ENCODE measurements at places on chromosomes 1 and 21.

GRCh38 chr1:192817246-192817645 lies 8.4 kb downstream of the RGS2 start:
- H3K27ac ChIP-seq = no peak overlapping the region
- DNase-seq = no peak
- peaks cover 5% of the 10 kb centered on the region for H3K36me3 ChIP-seq
- H3K4me1 ChIP-seq = no peaks in the 10 kb centered on the region
- no peak overlapping the region for H3K4me3 ChIP-seq
- H3K27me3 ChIP-seq = peaks cover 3% of the 10 kb centered on the region

DNA sequence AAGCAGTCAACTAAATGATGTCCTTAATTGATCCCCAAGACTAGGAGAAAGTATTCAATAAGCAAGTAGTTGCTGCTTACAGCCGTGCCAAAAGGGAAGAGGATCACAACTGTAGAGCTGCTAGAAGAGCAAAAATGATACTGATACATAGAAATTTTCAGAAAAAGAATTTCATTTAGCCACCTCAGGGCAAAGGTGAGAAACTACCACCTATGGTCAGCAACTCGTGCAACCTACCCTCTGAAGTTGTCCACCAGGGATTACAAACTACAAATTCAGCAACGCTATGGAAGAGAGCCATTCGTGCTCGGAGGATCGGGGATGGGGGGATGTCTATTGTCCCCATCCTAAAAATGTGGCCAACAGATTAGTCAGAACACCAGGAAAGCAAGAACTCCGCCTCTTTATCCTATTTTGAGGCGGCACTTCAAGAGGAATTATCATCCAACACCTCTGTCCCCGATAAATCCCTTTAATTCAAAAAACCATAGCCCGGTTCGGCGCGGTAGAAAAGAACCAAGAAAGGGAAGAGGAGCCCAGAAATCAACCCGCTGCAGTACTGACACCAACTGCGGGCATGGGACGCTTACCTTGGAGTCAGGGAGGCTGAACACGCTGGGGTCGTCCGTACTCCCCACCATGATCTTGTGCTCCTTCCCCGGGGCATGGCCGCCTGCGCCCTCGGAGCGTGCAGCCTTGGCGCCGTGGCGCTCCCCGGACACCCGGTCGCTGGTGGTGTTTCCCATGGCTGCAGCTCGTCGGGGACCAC lies 687 bp downstream of the PRKAB2 start:
- H3K27ac ChIP-seq = peak overlapping the region; percentile 83
- DNase-seq = no peak
- H3K27me3 ChIP-seq = no peaks in the 10 kb centered on the region
- H3K4me1 ChIP-seq = peaks cover 31% of the 10 kb centered on the region
- H3K36me3 ChIP-seq = peaks cover 10% of the 10 kb centered on the region
- H3K4me3 ChIP-seq = peak overlapping the region; percentile 96

- no peak overlapping the region for H3K27ac ChIP-seq
- no peaks in the 10 kb centered on the region for H3K36me3 ChIP-seq
- peaks cover 12% of the 10 kb centered on the region for H3K27me3 ChIP-seq
- H3K4me3 ChIP-seq = no peak overlapping the region
Measured at GRCh38 chr1:162204823-162205155, 135.3 kb downstream of the NOS1AP start.

GRCh38 chr1:206931709-206932108 lies 10.0 kb upstream of the FCMR start:
- DNase-seq = no peak
- peaks cover 29% of the 10 kb centered on the region for H3K4me1 ChIP-seq
- H3K36me3 ChIP-seq = no peaks in the 10 kb centered on the region
- no peak overlapping the region for H3K27ac ChIP-seq
- no peak overlapping the region for H3K4me3 ChIP-seq

DNA sequence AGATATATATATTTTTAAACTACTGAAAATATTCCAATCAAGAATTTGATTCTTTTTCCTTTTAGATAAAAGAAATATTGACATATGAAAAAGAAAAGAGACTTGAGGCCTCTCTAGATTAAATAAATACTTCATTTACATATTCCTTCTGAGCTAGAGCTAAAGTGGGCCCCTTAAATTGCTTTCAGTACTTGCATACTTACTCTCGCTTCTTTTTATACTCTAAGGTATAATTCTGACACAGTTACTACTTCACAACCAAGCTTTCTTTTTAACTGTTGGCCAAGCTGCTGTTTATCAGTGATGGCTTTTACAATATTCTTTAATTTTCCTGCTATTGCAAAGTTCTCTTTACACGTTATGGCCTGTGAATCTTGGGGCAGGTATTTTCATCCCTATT lies 24.6 kb downstream of the EXTL2 start:
- no peak overlapping the region for H3K27ac ChIP-seq
- DNase-seq = no peak
- no peaks in the 10 kb centered on the region for H3K36me3 ChIP-seq
- H3K4me1 ChIP-seq = no peaks in the 10 kb centered on the region
- no peak overlapping the region for H3K4me3 ChIP-seq

DNA sequence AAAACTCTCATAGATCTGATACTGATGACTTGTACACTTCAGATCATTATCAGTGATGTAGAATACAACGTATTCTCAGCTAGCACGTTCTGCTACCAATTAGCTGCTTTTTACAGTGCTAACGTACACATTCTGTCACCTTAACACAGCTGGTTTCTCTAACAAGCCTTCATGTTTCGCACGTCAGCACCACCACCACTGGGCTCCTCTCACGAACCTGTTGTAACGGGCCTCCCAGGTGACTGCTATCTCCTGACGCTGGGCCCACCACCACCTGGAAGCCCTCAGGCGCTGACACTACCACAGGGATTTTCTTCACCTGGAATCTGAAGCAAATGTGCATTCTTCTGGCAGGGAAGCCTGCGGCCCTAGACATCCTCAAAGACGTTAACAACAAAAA lies 19.8 kb downstream of the TOMM20 start:
- H3K27ac ChIP-seq = no peak overlapping the region
- no peak overlapping the region for H3K4me3 ChIP-seq
- DNase-seq = no peak

DNA sequence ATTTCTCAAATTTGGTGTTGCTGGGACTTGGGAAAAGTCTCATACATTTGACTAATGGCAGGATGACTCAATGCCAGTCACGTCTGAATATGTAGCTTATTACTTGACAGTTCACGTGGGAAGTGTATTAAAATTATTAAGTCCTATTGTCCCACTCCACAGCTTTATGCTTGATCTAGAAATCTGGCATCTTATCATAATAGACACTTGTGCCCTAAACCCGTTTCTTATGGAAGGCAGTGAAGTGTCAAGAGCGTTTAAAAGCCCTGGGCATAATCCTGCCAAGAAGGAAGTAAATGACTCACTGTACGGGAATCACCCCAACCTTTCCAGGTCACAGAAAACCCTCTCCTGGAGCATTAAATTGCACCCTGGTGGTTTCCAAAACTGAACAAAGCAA lies 207.4 kb downstream of the APP start:
- H3K4me3 ChIP-seq = no peak overlapping the region
- H3K4me1 ChIP-seq = peaks cover 12% of the 10 kb centered on the region
- no peak overlapping the region for H3K27ac ChIP-seq
- no peak for DNase-seq
- peaks cover 4% of the 10 kb centered on the region for H3K36me3 ChIP-seq

GRCh38 chr1:239186487-239186886 lies 199.9 kb upstream of the CHRM3 start:
- DNase-seq = no peak
- no peaks in the 10 kb centered on the region for H3K4me1 ChIP-seq
- no peak overlapping the region for H3K27ac ChIP-seq
- H3K27me3 ChIP-seq = no peaks in the 10 kb centered on the region
- H3K36me3 ChIP-seq = no peaks in the 10 kb centered on the region
- H3K4me3 ChIP-seq = no peak overlapping the region

DNA sequence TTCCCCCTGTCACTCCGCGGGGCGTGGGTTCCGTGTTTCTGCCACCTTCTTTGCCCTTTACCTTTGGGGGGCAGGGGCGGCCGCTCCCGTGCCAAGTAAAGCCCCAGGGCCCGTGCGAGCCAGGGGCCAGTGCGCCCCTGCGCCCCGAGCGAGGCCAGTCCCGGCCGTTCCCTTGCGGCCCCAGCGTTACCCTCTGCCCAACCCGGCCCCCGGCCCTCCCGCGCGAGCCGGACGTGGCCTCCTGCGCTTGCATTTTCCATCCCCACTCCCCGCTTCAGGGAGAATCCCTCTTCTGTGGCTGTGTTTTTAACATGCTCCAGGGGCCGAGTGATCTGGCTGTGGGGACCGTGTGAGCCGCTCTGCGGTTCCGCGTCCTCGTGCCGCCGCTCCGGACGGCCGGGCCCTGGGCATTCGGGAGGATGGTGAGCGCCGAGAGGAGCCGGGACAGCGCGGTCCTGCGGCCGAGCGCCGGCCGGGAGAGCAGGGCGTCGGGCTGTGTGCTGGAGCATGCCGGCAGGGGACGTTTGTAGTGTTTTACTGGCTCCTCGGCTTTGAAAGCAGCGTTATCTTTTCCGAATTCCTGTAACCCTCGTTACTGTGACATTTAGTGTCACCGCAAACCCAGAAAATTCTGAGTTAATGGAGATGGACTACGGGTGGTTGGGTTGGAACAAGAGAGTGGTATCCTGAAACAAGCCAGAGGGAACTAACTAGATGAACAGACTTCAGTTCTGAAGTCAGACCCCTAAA lies 1.0 kb downstream of the GALNT2 start:
- H3K36me3 ChIP-seq = peaks cover 17% of the 10 kb centered on the region
- peaks cover 59% of the 10 kb centered on the region for H3K4me1 ChIP-seq
- DNase-seq = peak; percentile 19

Data from activated T-helper 1 cell treated with anti-CD3 and anti-CD28 coated beads, Interleukin-12 subunit alpha, Interleukin-12 subunit beta, Interleukin-2, Interleukin-4 antibody, amounts not matched to agents 30 ng/mL and 10 ng/mL and 1 ng/mL, durations not matched to agents 14 hours and 24 hours and 36 hours (primary cell).